ENCODE measurements at places on chromosomes 1 and 21.

DNA sequence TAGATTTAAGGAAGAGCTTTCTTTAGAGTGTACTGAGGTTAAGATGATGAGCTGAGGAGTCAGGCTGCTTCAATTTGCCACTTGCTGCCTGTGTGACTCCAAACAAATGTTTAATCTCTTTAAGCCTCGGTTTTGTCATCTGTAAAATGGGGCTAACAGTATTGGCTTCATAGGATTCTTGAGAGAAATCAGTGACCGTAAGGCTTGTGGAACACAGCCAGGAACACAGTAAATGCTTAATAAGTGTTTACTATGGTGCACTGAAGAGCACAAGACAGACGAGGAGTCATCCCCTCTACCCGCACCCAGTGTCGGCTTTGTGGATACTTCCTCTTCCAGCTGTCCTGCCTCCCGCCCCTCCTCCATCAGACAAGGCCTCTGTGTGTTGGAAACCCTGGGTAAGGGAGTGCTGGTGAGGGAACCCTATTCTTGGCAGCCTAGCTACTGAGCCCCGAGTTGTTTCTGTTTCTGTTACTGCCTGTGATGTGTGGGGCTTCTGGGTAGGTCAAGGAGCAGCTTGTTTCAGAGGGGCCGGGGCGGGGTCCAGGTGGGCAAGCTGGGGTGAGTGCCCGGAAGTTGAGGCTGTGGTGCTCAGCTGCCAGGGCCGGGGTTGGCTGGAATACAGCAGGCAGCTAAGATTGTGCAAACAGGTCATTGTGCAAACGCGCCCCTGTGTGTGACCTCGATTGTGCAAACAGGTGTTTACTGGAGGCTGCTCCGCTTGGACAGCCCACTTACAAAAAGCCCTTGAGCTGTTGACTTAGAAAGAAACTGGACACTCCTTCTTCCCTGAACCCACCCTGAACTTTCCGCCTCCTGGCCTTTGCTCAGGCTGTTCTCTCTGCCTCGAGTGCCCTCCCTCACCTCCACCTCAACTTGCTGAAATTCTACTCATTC is 4.0 kb upstream of the CSF3R start:
- no peak for DNase-seq

DNA sequence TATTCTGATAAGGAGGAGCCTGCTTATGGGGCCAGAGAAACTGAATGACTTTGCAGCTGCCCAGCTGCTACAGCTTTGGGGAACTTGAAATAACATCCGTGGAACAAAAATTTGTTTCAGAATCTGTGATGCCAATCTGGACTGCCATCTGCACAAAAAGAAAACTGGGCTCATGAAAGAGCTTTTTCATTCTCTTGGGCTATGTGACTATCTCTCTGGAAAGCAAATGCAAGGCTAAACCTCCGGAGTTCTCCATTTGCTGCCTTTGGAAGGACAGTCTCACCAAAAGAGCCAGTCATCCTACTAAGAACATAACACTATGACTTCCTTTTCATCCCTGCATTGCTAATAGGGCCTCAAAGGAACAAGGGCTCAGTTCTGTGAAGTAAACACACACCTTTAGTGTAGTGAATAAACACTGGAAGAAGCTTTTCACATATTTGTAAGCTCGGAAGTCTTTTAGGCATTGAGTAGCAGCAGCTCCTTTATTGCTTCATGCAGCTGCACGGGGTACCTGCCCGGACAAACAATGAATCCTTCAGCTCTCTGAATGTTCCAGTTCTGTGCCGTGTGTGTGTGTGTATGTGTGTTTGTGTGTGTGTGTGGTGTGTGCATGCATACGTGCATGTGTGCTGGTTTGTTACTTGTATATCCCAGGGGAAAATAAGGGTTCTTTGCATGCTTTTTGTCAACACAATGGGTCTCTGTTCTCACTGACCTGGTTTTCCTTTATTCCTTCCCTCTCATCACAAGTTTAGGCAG is 255.5 kb upstream of the SGIP1 start:
- DNase-seq: no peak

DNA sequence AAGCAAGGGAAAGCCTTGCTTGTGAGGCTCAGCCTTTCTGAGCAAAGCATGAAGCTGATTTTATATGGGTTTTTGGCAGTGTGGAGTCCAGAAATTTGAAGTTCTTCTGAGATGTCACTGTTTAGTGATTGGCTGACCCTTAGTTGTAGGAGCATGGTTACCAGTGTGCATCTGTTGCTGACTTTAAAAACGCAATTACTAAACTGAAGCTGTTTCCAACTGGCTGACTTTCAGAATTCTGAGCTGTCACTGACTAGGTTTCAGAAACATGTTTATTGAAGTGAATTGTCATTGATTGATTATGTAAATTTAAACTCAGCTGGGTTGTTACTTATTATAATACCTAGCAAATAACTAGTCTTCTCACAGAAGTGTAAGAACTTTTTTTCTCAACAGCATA is 89.4 kb downstream of the PDE4B start:
- DNase-seq: no peak

DNA sequence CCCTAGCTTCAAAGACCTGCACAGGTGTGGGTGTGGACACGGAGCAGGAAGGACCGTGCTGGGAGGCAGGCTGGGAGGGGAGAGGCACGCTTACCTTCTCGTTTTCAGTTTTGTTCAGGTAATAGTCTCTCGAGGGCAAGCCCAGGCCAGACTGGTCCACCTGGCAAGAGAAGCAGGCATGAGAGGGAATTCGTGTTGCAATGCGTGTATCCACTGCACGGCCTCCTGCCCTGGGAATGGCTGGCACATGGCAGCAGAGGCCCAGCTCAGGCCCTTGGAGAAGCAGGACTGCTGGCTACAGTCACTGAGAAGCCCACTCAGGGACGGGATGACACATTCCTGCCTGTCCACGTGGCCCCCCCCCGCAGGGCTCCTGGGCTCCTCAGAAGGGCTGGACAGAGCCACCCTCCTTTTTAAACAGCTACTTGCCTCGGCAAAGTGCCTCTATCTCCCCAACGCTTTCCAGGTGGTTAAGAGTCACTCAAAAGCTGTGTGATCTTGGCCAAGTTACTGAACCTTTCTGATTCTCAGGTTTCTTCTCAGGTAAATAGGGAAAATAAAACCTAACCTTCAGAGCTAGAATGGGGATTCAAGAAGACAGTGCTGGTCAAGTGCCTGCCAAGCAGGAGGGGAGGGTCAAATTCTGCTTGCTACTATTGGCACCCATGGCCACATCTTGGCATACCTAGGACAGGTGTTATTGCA is 32.7 kb downstream of the ECE1 start:
- DNase-seq: no peak

DNA sequence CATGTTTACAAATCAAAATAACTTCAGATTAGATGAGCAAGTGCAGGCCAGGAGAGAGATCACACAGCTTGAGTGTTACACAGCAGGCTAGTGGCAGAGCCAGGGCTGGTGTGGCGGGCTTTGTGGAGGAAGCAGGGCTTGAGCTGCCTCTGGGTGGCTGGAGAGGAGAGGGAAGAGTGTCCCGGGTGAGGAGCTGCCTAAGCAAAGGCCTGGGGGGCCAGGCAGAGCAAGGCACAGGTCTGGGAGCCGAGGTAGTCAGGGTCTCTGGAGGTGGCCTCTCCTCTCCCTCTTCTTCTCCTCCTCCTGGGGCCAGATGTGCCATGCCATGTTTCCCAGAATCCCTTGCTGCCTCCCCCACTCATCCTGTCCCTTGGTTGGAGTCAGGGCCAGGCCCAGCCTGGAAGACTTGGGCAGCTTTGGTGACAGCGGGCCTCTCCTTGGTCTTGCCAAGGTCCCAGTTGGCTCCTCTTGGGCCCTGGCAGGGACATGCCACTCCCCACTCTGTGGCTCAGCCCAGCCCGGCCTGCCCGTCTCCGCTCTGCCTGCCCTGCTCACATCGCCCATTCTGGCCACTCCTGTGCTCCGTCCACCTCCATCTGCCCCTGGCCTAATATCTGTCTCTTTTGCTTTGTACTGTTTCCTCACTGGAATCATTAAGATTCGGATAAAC is 70.3 kb downstream of the PTPRU start:
- DNase-seq: no peak

DNA sequence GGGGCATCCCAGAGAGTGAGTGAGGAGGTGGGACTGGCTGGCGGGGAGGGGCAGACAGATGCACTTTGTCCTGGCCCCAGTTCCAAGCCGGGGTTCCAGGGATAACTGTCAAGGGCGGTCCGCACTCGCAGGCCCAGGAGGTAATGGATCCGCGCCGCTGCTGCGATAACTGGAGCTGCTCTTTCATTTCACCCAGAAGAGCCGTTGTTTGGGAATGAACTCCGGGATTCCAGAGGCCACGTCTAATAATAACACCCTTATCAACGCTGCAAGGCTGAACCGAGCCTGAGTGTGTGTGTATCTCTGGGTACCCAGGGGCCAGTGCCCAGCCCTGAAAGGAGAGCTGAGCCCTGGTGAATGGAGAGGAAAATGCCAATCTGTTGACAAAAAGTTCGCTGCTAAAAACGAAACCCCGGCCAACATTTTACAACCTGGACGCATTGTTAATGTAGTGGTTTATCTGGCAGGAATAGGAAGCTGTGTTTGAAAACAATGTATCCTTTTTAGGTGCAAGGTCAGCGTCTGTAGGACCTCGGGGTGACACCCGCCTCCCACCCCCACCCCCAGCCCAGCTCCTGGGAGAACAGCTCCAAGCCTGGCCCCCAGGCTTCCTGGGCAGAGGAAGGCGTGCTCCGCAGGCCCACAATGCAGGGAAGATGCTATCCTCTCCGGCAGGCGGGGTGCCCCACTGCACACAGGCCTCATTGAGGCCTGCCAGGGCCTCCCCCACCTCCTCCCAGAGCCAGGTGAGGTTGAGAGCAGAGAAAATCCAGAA is 119.7 kb downstream of the PROX1 start:
- DNase-seq: no peak

DNA sequence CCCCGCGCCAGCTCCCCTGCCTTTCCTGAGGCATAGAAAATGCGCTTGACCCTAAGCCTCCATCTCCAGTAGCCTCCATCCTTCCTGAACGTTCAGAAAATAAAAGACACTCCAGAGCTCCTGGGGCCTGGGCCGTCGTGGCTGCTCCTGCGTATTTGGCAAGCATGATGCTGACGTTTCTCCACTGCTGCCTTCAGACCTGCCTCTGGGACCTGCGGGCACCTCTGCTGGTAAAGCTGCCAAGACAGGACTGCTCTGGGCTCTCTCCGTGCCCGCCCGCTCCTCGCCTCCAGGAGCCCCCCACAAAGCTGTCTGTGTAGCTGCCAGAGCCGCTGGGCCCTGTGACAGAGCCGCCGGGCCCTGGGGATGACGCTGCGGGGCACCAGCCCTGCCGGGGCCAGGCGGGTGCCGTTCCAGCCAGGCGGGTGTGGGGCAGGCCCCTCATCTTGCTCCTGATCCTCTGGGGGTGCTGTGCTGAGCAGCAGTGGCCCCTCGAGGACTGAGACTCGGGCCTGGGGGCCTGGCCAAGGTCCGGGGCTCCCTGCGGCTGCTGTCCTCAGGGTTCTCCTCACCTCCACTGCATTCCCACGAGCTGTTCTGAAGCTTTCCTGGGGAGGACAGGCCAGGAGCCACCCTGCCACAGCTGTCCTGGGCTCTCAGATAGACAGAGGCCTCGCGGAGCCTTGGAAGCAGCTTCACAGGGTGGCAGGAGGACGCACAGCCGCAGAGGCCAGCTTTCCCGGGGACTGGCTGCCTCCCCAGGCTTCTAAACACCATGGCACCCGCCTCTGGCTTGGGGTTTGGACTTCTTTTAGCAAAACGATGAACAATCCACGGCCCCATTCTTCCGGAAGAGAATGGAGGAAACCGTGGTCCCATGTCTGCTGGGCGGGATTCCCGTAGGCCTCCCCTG is 48.1 kb downstream of the MORN1 start:
- DNase-seq: no peak

DNA sequence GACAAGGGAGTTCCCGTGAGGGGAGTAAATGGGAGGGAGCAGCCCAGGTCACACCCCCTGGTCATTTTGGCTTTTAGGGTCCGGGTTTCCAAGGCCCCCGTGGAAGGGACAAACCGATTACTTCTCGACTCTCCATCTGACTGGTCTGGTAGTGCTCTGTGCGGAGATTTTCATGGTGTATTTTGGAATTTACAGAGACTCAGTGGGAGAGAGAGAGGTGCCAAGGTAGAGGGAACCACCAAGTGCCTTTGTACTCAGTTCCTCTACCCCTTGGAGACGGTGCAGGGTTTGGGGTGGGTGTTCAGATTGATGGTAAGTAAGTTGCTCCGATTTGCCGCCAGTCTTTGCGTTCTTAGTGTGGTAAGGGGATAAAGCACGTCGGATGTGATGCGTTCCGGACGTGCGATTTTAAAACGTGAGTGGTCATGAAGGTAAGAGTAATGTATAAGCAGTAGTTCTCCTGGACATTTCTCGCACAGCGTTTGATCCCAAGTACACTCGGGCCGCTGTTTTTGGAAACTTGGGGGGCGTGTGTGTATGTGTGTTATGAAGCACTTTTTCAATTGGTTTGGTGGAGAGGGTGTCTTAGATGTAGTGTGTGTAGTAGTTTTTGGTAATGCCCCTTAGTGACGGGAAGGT is 682 bp downstream of the SUCO start:
- DNase-seq: peak; percentile 10

GRCh38 chr1:167482184-167482583 is 36.1 kb downstream of the CD247 start:
- no peak for DNase-seq

GRCh38 chr1:235297579-235297978 is 30.4 kb downstream of the ARID4B start:
- no peak for DNase-seq

- DNase-seq: no peak
Measured at GRCh38 chr21:35696644-35697043, 363.7 kb downstream of the SETD4 start.

GRCh38 chr1:156549831-156550230 is 22.5 kb downstream of the IQGAP3 start:
- DNase-seq: no peak

DNA sequence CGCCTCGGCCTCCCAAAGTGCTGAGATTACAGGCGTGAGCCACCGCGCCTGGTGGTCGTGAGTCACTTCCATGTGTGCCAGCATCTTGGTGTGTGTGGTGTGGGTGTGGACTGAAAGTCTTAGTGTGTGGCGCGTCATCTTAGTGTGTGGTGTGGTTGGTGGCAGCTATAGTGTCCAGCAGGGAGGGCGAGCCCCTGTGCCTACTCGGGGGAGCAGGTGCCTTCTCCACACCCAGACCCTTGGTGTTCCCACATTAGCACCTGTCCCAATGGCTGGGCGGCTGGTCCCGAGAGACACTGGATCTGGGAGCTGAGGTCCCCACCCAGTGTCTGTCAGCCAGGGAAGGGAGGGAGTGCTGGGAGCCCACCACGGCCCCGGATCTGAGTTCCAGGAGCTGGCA is 2.8 kb downstream of the SCNN1D start:
- DNase-seq: no peak

- DNase-seq: no peak
Measured at GRCh38 chr1:3243304-3243703, 174.3 kb downstream of the PRDM16 start.

DNA sequence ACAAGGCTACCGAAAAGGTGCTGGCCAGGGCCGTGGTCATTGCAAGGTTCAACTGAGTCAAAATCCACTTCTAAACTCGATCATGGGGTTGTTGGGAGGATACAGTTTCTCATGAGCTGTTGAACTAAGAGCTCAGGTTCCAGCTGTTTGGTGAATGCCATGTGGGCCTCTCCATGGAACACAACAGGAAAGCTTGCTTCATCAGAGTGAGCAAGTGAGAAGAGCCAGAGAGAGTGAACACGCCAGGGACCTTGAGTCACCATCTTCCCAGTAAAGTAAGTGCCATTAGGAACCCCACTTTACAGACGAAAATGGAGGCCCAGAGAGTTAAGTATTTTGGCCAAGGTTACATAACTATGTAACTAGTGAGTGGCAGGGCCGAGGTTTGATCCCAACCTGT is 475.1 kb upstream of the VAMP3 start:
- no peak for DNase-seq

- no peak for DNase-seq
Measured at GRCh38 chr1:232966663-232967062, 16.3 kb downstream of the NTPCR start.

GRCh38 chr21:38498057-38498833 is at the start of gene ERG:
Gene ERG (minus strand): TSS chr21:38498477. CDS start chr21:38498380, 97 bp downstream.
- DNase-seq: no peak

Data from GM10248 (cell line).